Activated naive CD4-positive, alpha-beta T cell treated with anti-CD3 and anti-CD28 coated beads, Interleukin-2, amount 50 U/mL, for 72 hours (primary cell): ENCODE measurements at places on chromosomes 5 and 9. TPM values are rescaled to one million over a fixed set of nuclear protein-coding genes. Genes with fewer than 3 reads are reported as not detected.
A peak's percentile ranks its signal among the peaks of the same experiment; 100 is the strongest.

CDK9 gene
- 89.3 TPM for total RNA-seq

TRIM36 gene
- total RNA-seq, result 0.91 TPM

DNA sequence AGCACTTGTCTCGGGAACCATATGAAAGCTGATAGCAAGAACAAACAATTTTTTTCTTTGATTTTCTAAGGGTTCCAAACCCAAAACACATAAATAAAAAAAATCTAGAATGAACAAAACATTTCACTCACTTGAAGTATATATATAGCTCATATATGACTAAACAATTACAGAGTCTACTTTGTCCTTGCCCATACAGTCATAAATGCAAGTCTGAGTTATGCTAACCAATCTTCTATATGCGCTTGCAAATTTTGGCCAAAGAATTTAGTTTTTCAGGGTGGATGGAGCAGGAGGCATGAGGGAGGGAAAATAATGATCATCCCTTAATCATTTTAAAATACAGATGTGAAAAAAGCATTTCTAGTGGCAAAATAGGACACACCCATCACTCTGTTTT is 370.1 kb downstream of the BNC2 start:
- DNase-seq, result no peak

ZFYVE16 gene
- total RNA-seq, result 11.2 TPM

IRX1 gene
- not detected for total RNA-seq

DNA sequence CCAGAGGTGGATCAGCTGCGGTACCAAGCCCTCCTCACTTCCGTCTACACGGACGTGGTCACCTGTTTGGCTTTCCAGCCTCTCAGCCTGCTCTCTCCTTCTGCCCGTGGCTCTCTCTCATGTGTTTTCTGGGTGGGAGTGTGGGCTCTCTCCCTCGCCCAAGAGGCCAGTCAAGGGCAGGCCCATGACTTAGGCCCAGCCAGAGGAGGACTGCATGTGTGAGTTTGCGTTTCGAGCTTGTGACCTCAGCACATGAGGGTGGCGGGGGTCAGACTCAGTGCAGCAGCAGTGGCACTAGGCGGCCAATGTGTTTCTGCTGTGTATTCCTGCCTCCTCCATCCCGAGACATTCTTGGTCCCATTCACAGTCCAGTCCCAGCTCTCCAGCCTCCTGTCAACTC is 82.5 kb upstream of the SMIM23 start:
- no peak for DNase-seq

- DNase-seq, result no peak
These were observed 25.3 kb downstream of the CAMSAP1 start for GRCh38 chr9:135882011-135882410.

GRCh38 chr5:58080573-58080972 is 379.3 kb downstream of the PLK2 start:
- DNase-seq, result no peak

DNA sequence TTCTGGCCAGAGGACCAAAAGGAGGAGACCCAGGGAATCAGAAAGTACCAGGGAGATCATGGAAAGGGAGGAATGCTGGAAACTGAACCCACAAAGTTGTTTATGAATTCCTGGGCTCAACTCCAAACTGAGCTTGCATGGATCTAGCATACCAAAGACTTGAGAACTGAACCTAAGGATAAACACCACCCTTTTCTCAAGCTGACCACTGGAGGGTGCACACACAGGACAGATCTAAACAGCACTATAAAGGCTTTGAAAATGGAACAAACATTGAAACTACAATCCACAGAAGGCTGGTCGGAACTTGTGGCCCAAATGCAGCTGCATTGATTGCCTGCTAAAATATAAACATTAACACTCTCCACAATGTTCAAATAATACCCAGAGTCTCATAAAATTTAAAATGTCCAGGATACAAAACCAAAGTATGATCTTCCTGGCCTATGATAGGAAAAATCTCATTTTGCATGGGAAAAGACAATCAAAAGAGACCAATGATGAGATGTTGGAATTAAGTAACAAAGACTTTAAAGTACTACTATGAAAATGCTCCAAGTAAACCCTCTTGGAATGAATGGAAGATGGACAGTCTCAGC is 15.6 kb upstream of the IRF1 start:
- DNase-seq, result no peak

PCDHGB7 gene
- 0.08 TPM for total RNA-seq

DNA sequence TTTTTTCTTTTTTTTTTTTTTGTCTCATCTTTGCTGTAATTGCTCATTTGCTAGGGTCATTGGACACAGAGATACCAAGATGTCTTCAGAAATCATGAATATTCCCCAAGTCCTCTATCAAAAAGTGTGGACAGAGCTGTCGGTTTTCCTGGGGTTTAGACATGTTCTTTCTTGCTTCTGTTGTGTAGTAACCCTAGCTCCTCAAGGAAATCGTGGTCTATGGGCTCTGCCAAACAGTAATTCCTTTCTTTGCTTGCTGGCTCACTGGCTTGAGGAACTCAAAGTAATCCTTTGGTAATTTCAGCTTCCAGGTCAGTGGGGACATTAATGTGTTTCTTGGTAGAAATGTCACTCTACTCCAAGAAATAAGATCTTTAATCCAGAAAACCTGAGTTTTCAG is 101.7 kb downstream of the TMC1 start:
- no peak for DNase-seq

BNC2 gene
- not detected for total RNA-seq

DNA sequence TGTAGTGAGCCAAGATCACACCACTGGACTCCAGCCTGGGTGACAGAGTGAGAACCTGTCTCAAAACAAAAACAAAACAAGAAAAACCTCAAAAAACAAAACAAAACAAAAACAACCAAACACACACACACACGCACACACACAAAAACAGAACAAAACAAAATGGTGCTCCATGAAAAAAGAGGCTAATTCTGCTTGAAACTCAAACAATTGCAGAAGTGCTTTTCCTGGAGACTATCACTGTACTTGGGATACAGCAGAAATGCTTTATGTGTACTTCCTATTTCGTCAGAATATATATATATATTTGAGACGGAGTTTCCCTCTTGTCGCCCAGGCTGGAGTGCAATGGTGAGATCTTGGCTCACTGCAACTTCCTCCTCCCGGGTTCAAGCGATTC is 49.9 kb upstream of the HSPA9 start:
- no peak for DNase-seq

DNA sequence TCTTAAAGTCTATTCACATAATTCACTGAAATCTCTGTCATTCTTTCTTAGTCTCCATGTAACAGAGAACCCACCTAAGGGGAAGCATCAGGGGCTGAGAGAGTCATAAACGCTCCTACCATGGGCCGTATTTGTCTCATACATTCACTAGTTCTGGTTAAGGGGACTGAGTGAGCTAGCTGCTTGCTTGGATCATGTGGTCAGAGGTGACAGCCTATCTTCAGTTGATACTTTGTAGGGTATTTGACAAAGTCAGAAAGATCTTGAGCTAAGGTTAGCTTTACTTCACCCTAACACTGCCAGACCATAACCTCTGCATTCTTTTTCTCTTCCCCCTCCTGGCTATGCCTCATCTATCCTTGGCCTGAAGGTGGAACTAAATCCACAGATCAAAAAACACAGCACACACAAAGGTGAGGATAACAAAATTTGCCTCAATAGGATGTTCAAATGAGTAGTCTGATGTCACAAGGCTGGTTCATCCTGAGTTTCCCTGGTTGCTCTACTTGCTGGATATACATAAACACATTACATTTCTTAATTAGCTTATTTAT is 66.5 kb downstream of the MARCHF3 start:
- DNase-seq, result no peak

GRCh38 chr5:98780390-98780789 is 6.9 kb downstream of the RGMB start:
- DNase-seq, result no peak

DNA sequence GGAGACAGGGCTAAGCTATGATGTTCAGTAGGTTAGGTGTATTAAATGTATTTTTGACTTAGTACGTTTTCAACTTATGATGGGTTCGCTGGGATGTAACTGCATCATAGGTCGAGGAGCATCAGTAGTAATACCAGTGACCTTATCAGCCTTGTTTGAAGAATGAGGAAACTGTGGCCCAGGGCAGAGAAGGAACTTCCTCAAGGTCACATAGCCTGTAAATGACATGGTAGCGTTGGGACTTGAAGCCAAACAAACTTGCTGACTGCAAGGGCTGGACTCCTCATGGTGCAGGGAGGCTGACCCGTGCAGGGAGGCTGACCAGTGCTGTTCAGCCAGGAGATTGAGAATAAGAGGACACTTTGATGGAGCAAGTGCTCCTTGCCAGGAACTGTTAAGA is 21.3 kb upstream of the PTPN3 start:
- DNase-seq, result no peak

- no peak for DNase-seq
These were observed 9.9 kb downstream of the C9orf40 start for GRCh38 chr9:74942801-74943200.

- DNase-seq, result no peak
These were observed 131.9 kb downstream of the PAX5 start for GRCh38 chr9:36902080-36902716.

DMGDH gene
- total RNA-seq, result not detected

DNA sequence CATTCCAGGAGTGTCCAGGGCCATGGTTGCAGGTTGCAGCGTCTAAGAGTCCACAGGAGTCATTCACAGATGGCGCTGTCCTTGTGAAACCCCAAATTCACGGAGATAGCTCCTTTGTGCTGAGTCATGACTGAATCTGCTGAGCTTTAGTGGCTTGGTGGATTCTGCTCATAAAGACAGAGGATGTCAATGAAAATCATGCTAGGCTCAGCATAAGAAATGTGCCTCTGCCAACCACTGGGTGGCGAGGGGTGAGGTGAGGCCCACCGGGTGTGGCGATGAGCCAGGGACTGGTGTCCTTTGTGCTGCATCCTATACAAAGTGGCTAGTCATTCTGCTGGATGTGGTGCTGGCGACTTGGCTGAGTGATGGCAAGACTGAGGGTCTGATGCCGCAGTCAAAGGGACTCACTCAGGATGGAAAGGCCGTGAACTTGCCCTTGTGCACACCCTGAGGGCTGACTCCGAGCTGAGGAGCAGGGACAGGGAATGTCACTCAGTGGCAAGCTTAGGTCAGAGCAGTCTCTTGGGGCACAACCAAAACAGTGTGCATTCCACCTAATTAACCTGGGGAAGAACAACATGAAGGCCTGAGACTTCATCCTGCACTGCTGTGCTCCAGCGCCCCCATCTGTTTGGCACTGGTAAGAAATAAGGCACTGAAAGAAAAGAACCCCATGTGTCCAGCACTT is 71.5 kb downstream of the DAP start:
- DNase-seq, result peak; percentile 60

GRCh38 chr5:139708877-139709581 is 60.9 kb downstream of the CXXC5 start:
- DNase-seq, result no peak

- DNase-seq, result no peak
These were observed 8.3 kb downstream of the CDC14B start for GRCh38 chr9:96611302-96611701.

- no peak for DNase-seq
These were observed 4.6 kb upstream of the PHYHD1 start for GRCh38 chr9:128916204-128916603.

DNA sequence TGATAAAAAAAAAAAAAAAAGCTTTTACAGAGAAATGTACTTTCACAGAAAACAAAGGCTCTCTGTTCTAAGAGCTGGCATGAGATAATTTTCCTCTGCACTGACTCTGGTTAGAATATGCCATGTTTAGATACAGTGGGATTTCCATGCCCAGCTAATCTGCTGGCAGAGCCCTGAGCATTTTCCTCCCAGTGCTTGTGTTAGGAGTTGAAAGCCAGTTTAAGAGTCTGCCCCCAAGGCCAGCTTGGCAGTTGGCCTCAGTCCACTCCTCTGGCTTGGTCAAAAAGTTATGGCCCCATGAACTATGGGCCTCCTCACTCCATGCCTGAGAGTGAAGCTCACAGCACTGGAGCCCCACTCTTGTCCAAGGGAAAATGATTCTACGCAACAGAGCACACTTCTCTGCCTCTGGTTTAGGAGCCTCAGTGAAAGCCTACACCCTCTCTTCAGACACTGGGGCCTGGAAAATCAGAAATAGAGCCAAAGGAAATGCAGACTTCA is 21.9 kb downstream of the MOCS2 start:
- DNase-seq, result no peak

DNA sequence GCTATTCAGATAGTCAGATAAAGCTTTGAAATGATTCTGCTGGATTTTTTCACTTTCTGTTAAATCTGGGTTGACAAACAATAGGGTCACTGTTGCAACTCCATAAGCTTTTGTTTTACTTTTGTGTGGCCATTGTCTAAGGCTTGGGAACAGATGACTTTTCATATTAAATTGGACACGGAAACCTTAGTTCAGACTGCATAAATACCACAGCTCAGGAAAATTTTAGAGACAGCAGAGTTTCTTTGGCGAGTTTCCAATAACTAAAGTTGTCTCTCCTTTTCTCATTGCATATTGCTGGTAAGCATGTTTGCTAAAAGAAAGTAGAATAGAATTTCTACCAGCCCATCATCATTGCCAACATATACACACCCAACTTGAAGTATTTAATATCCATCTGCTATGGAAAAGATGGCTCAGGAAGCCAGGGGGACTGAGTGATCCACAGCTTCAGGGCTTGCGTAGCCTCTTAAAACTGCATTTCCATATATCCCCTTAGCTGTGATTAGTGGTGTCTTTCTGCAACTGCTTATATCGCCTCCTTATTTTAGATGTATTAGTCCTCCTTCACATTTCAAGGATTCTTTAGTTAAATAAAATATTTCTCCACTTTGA is 168.2 kb downstream of the ARHGAP26 start:
- DNase-seq, result no peak

DNA sequence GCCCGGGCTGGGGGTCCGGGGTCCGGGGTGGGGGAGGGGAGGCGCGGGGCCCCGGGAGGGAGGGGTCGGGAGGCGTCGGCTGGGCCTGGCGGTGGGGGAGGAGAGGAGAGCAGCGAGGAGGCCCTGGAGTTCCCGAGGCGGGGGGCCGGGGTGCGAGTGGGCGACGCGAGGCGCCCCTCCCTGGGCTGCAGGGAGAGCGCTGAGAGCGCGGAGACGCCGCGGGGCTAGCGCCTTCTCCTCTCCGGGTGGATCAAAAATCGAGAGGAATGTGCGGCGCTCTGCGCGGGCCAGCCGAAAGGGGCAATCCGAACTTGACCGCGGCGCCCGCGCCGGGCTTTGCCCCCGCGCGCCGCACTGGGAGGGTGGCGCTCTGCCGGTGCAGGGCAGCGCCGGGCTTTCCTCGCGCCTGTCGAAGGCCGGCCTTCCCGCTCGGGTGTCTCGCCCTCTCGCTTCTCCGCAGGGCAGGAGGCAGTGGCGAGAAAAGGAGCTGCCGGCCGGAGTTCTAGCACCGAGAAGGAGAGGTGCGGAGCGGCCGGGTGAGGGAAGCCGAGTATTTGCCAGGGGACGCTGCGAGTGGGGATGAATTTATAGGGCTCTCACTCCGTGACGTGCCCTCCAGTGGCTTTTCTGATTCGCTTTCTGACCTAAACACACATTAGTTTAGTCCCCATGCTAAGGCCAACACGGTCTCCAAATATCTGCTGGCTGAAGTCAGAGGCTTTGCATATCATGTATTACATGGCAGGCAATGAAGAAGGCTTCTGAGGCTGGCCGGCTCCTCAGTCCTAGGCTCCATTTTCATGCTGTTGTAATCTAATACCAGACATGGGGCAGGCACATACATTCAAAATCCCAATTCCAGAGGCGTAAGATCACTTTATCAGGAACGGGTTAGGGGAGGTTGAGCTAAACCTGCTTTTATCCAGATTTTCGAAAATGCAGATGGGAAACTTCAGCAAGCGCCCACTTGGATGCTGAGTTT is 503 bp upstream of the GDNF start:
- no peak for DNase-seq
